Left hindlimb (tissue), 1 donor: ENCODE measurements at places on chromosomes 2 and 18.

DNA sequence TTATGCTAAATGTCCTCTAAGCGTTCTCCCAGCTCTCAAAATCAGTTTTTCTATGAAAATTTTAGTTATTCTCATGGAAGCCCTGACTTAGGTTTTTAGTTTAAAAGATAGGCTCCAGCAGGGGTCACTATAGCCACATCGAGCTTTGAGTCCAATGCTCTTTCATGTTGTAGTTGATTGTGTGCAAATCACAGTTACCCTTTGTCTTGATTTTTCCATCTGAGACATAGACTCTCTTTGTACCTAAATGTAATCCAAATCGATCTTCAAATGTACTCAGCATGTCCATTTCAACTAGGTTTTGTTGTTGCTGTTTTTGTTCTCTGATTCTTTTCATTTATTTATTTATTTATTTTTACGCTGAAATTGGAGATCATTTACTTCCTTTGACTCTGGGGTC is 26.4 kb upstream of the MSTN start:
- peak; percentile 50 for DNase-seq

DNA sequence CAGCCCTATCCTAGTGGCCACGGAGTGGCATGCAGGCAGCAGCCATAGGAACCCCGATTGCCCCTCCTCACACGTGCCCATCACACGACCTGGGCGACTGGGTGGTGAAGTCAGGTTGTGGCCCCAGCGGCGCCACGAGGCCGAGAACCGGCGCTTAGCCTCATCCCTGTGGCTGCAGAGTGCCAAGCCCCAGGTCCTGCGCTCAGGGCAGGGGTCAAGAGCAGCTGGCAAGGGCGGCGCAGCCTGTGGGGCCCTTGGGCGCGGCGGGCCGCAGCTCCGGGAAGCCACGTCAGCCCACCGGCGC is 73.3 kb downstream of the RPIA start:
- DNase-seq, result no peak

DNA sequence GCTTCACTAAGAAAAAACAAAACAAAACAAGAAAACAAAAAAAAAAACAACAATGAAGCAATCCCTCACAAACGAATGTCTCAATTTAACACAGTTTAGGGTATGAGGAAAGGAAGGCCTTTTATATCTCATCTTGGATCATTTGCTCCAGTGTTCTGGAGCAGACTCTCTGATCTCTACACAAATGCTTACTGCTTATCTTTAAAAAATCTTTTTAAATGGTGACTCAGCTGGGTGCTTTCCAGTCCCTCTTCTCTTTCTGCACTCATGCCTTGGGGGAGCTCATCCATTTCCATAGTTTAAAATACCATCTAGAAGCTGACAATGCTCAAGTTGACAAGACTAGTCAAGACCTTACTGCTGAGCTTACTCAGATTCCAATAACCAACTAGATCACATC is 56.2 kb downstream of the ETAA1 start:
- no peak for DNase-seq

- DNase-seq, result no peak
Measured at GRCh38 chr2:143355870-143356269, 226.7 kb downstream of the ARHGAP15 start.

GRCh38 chr18:49647496-49648168 is 85.8 kb downstream of the LIPG start:
- DNase-seq, result no peak

- DNase-seq, result no peak
Measured at GRCh38 chr18:75066936-75067335, 142.0 kb downstream of the PTGR3 start.

- no peak for DNase-seq
Measured at GRCh38 chr2:69211686-69212085, 175.3 kb downstream of the GFPT1 start.

DNA sequence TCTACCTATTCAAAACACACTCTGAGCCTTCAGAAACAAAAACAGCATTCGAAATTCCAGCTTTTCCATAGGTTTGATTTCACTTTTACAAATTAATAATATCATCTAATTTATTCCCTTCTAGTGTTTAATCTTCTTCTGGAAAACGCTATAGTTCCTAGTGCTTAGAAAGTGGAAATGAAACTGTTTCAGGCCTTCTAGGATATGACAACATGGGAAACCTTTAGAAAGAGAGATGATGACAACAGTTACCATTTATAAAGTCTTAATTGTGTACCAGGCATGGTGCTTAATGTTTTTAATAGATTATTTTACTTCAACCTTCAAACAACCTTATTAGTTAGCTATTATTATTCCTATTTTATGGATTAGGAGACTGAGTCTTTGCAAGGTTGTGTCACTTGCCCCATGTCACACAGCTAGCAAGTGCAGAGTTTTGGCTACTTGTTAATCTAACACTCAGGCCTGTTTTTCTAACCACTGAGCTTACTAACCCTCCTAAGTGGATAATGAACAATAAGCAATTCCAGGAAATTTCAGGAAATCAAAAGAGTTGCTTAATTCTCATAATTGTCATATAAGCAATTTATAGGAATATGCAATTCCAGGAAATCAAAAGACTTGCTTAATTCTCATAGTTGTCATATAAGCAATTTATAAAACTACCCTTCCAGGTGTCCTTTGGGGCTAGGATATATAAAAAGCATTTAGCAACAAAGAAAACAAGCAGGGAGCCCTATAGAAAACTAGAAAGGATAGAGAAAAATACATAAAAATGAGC is 206.0 kb downstream of the ZNF521 start:
- DNase-seq, result no peak

GRCh38 chr2:37737507-37737906 is 66.1 kb upstream of the CDC42EP3 start:
- DNase-seq, result no peak

GRCh38 chr2:101566632-101567228 is 91.8 kb upstream of the RFX8 start:
- DNase-seq, result no peak

GRCh38 chr2:203806761-203807160 is 60.8 kb upstream of the CTLA4 start:
- DNase-seq, result no peak

GRCh38 chr2:130744287-130745117 is 10.8 kb upstream of the AMER3 start:
- no peak for DNase-seq

DNA sequence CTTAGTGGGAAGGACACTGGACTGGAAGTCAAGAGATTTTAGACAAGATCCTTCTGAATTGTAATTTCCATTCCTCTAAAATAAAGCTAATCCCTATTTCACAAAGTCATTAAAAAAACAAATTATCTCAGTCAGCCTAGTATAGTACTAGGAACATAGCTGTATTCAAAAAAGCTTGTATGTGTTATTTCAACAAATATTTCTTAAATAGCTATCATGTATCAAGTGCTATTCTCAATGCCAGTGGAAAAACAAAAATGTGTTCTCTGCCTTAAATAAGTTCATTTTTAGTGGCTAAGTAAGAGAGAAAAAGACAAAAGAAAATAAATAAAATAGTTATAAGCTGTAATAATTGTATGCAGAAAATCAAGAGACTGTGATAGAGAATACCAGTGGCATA is 541.8 kb upstream of the CDH2 start:
- DNase-seq, result no peak

DNA sequence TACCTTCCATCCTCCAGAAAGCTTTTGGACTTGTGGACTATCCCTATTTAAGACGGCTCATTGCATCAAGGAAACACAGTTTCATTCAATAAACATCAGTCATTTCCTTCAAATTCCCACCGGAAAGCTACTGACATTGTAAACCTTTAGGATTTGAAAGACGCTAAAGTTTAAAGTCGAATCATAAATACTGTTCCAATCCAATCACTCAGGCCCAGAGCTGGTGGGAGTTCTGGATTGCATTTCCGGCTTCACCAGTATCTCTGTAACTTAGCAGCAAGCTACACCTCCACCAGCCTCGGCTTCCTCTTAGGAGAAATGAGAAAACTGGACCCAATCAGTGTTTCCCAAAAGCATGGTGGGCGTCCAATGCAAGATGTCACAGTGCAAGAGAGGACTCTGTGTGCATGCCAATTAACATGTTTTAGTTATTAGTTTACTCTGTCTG is 1.6 kb downstream of the WDFY1 start:
- DNase-seq, result no peak

GRCh38 chr18:51070545-51070944 is 40.5 kb downstream of the SMAD4 start:
- no peak for DNase-seq

DNA sequence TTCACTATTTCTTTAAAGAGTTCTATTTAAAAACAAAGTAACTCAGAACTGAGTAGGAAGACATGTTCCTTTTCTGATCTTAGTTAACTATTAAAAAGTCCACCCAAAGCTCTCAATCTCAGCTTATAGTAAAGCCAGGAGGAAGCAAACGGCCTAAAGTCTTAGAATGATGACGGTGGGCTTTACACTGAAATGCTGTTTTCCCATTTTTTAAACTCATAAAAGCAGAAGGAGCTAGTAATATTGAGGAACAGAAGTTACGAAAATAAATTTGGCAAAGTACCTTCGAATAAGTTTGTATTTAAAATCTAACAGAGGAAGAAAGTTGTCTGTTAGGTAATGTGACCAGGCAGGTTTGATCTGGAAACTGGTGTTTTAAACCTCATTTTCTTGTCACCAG is 111.1 kb downstream of the ZNF532 start:
- no peak for DNase-seq

DNA sequence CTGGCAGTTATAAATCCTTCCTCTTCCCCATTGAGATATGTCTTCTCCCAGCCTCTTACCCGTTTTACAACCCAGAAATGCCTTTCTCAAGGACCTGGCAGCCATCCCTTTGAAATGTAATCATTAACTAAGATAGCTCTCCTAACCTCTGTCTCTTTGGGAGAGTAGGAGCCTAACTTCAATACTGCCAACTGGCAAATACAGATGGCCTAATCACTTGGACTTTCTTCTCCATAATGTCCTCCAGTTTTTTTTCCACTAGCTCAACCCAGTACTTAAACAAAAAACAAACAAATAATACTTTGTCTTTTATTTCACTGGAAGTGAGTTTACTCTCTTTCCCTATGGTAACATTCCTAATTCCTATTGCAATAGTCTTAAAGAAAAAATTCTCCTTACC is 1391.1 kb downstream of the SUCLG1 start:
- DNase-seq, result no peak

- no peak for DNase-seq
Measured at GRCh38 chr2:145290986-145291385, 771.1 kb upstream of the ZEB2 start.

DNA sequence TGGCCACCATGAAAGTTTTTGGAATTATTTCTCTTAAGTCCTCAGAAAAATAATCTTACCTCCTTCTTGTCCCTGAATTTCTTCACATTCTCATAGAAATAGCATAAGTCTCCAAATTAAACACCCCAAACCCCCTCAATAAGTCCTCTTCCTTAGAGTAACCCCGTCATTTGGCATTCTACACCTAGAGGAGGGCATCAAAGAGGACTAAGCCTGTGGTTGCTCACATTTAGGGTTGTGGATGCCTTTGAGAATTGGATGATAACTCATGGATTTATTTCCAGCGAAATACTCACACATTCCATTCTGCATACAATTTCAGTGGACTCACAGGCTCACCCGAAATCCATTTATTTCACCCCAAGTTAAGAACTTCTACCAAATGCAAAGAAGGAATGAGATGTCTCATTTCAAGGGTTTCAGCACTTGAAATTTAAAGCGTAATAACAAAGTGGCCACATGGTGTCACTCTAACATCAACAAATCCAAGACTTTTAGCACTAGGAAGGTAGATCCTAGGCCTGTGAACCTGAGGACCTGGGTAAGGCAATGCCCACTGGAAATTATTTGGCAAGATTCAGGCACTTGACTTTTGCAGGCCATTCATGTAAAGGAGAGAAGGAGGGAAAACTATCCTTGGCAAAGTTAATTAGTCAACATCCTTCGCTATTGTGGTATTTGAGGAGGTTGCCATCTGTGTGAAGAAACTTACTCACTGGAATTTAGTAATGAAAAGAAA is 24.6 kb downstream of the DYTN start:
- DNase-seq, result no peak
